Cardiac ventricle fibroblast (primary cell): ENCODE measurements at places on chromosomes 11 and 22. TPM values are rescaled to one million over a fixed set of nuclear protein-coding genes. Genes with fewer than 3 reads are reported as not detected.

The TBCEL gene
- 17.9 and 18.5 TPM in 2 replicates for total RNA-seq

The CHRM1 gene
- not detected in 2 replicates for total RNA-seq

The FDXACB1 gene
- 1.5 and 2.5 TPM in 2 replicates for total RNA-seq

The SH3BP1 gene
- 14.5 and 16.0 TPM in 2 replicates for total RNA-seq

The SMC1B gene
- not detected in 2 replicates for total RNA-seq

The RAPSN gene
- total RNA-seq = not detected in 2 replicates
